ENCODE measurements at places on chromosomes 2 and 18.
A peak's percentile ranks its signal among the peaks of the same experiment; 100 is the strongest.

DNA sequence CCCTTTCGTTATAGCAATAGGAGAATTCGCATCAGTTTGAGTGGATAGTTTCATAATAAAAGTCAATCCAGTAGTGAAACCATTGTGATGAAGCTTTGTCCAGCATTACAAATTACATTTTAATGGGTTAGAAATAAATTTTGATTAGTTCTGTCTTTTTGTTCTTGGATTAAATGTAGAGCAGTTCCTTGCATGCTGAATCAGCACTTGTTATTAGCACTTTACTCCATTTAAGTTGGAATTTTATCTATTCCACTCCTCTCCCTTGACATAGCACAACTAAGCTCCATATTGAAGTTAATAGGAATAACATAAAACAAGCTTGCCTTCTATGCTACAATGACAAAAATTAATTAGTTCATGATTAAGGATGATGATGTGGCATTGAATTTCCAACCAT is 624.1 kb downstream of the CCDC85A start:
- no peak for DNase-seq

- DNase-seq = no peak
Measured at GRCh38 chr2:6186332-6187151, 494.4 kb downstream of the SOX11 start.

- DNase-seq = no peak
Measured at GRCh38 chr18:48542513-48543181, 3.8 kb downstream of the CTIF start.

DNA sequence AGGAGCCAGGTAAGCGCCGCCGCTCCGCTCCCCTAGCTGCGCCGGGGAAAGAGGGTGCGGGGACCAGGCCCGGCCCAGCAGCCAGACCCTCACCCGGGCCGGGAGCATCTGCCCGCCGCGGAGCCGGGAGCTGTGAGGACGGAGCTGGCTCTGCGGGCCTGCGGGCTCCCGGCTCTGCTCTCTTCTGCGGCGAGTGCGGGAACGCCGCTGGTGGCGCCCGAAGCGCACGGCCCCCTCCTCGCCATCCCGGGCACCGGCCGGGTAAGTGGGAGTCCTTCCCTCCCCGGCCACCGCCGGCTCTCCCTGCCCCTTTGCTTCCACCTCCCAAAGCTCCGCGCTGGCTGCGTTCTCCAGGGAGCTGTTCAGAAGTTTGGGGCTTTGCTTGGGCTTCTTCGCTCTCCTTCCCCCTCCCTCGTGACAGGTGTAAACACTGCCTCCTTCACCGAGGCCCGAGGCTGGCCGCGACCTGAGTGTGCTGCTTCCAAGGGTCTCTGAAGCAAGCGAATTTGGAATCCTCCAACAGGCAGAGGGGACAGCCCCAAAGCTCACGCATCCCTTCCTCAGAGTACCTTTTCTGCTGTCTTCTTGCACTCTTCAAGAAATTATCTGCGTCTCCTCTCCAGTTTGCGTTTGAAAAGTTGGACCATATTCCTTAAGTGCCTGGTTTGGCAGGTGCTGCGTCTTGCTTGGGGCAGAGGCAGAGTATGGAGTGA is 632 bp downstream of the AFTPH start:
- peak; percentile 4 for DNase-seq

DNA sequence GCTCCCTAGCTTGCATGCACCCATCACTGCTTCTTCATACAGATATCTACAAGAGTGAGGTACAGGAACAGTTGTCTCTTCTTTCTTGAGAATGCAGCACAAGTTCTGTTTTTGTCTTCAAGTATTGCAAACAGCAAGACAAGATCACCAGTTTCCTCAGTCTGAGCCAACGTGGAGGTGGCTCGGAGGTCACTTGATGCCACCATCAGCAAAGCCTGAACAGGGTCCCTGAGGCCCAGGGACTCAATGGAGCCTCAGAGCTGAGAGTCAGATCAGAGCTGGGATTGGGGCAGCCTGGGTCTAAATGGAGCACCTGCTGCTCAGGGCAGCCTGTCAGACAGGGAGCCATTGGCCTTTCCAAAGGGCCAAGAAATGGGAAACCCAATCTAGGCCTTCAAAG is 290.7 kb upstream of the ID2 start:
- DNase-seq = no peak

- DNase-seq = no peak
Measured at GRCh38 chr18:8286303-8286702, 322.9 kb upstream of the RAB12 start.

DNA sequence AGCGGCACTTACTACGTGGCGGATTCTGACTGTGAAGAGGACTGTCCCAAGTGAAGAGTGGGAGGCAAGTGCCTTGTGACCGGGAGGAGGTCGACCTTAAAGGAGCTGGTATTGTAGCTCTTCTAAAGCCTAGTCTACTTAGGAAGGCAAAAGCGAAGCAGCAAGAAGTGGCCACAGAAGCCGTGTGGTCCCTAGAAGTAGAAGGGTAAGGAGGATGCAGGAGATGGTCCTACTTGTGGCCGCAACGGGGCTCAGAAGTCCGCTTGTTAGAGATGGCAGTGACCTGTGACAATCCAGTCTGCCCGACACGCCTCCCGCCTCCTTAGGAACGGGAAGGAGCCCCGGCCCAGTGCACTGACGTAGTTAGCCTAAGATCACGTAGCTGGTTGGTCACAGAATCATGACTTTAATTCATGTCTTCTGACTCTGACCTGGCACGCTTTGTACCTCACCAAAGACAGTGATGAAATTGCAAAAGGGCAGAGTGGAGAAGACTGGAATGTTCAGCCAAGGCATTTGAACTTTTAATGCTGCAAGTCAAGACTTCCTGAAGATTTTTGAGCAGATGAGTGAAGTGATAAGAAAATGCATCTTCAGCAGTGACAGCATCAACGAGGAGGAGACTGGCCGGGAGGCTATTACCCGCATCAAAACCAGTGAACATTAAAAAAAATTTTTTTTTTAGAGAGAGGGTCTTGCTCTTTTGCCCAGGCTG is 749 bp upstream of the EIF2AK3 start:
- DNase-seq = peak; percentile 71

Data from activated CD4-positive, alpha-beta T cell treated with anti-CD3 and anti-CD28 coated beads for 4 hours (primary cell).